ENCODE measurements at places on chromosomes 5 and 9.

- peak; percentile 98 for DNase-seq
Measured at GRCh38 chr9:115167175-115167574, 49.2 kb upstream of the TNC start.

DNA sequence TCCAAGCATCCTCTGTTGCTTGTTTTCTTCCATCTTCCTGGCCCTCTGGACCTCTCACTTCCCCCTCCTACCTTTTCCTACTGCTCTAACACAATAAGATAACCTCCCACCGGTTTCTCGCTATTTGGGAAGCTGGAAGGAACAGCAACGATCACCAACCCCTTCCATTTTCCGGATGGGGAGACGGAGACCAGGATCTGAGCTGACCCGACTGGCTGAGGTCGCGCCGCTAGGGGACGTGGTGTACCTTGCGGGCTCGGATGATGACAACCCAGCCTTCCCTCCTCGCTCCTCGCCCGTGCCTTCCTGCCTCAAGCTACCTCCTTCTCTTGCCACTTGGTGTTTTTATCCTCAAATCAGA lies 1.9 kb downstream of the LPAR1 start:
- DNase-seq: peak; percentile 70

- DNase-seq: no peak
Measured at GRCh38 chr9:136052991-136053756, 41.9 kb downstream of the NACC2 start.

GRCh38 chr5:173479711-173480110 lies 136.7 kb downstream of the BOD1 start:
- peak; percentile 76 for DNase-seq
